ENCODE measurements at places on chromosomes 1 and 21.

- DNase-seq: no peak
Measured at GRCh38 chr1:247337250-247337746, 5.6 kb upstream of the ZNF496 start.

- DNase-seq: no peak
Measured at GRCh38 chr1:200240656-200241055, 169.2 kb downstream of the ZNF281 start.

DNA sequence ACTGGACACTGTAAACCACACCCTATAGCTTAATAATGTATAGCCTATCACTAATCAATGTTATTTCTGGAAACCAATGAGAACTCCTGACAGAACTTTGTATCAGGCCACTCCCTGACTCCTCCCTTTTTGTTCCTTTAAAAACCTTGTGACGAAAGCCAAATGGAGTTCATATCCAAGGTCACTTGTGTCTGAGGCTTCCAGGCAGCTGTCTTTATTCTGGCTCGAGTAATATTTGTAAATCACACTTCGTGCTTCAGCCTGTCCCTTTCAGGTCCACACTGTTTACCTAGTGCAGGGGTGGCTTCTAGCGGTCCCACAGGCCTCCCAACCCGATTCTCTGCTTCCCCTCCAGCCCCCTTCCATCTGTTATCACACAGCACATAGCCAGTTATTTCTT is 16.2 kb upstream of the CAPN9 start:
- no peak for DNase-seq

- no peak for DNase-seq
Measured at GRCh38 chr1:181135815-181136737, 47.6 kb downstream of the IER5 start.

GRCh38 chr1:19877181-19877750 is 4.9 kb upstream of the OTUD3 start:
- DNase-seq: no peak

GRCh38 chr1:223872308-223872901 is 26.7 kb upstream of the TP53BP2 start:
- DNase-seq: no peak

DNA sequence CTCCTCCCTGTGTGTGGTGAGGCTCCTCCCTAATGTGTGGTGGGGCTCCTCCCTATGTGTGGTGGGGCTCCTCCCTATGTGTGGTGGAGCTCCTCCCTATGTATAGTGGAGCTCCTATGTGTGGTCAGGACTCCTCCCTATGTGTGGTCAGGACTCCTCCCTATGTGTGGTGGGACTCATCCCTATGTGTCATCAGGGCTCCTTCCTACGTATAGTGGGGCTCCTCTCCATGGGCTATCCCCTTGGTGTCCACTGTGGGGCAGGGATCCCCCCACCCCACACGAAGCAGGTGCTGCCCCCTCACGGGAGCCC is 29.6 kb downstream of the PRSS38 start:
- no peak for DNase-seq

- no peak for DNase-seq
Measured at GRCh38 chr1:153633161-153633753, 609 bp upstream of the CHTOP start.

- DNase-seq: no peak
Measured at GRCh38 chr1:5690898-5691297, 301.3 kb downstream of the NPHP4 start.

DNA sequence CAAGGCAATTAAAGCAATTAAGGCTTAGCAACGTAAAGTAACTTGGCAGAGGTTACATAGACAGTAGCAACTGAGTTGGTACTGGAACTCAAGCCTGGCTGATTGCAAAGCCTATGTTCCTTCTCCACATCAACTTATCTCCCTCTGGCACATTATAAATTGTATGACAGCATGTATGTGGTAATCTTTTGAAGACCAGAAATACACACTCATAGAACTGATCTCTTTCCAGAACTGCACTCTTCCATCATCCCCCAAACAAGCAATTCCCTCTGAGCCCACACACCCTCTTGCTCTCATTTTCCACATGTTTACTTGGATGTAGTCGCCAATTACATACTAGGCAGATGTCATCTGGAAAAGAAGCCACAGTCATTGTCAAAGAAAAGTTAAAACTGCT is 502.2 kb downstream of the PLPP3 start:
- no peak for DNase-seq

- DNase-seq: no peak
Measured at GRCh38 chr1:113660088-113660487, 99.2 kb downstream of the PHTF1 start.

DNA sequence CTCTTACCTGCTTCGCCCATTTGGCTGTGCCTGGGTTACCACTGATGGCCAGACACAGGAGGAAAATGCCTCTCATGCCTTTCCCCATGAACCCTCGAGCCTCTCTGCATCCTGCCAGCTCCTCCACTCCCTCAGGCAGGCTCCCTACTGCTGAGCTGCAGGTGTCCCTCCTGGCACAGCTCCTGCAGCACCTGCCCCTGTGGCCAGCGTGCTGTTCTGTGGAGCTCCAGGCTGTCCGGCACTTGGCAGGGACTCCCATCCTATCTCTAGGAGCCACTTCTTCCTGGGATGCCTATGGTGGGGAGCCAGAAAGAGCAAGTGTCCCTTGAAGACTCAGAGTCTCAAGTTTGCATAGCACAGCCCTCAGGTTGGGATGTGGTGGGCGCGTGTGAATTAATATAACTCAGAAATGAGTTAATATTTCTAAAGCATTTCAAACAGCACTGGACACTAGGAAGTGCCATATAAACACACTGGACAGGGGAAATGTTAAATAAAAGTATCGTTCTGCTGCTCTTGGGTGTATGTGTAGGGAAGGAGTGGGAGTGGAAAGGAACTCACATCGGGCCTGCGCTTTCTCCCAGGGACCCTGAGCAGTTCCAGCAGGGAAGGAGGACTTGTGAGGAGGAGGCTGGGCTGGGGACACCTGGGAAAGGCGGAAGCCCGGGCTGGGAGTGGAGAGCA is 2.7 kb downstream of the LRRC71 start:
- no peak for DNase-seq

GRCh38 chr1:201513498-201514243 is 6.7 kb upstream of the CSRP1 start:
- no peak for DNase-seq

- no peak for DNase-seq
Measured at GRCh38 chr21:26199456-26199855, 28.9 kb upstream of the APP start.

GRCh38 chr1:91325456-91325855 is 79.2 kb downstream of the HFM1 start:
- no peak for DNase-seq

DNA sequence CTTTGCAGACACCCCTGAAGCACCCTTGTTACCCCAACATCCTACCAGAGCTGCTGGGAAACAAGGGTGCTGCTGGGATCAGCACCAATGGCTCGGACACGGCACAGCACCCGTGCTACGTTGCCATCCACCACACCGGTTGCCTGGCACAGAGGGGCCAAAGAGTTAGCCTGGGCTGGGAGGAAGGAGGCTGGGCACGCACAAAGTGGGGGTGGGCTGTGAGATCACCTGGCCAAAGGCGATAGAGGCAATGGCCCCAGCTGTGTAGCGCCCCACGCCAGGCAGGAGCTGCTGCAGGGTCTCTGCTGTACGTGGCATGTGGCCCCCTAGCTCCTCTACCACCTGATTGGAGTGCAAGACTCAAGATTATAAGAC is 5.6 kb downstream of the HPDL start:
- no peak for DNase-seq

GRCh38 chr1:227793079-227793947 is 22.2 kb upstream of the PRSS38 start:
- DNase-seq: no peak
